ENCODE measurements at places on chromosomes 11 and 22. TPM values are rescaled to one million over a fixed set of nuclear protein-coding genes. Genes with fewer than 3 reads are reported as not detected.

DNA sequence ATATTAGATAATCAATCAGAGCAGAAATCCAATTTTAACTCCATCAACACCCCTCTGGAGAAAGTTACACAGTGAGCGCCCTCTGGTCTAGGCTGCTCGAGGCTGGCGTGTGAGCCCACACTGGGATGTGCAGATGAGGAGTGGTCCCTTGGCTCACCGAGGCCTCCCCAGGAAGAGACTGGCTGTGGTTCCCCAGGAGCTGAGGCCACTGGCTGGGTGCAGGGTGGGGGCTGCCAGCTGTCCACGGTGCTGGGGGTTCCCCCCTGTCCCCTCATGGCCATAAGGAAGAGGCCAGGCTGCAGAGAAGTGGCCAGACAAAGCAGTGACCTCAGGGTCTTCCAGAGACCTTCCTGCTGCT lies 750.7 kb downstream of the BRD1 start:
- DNase-seq: no peak

GRCh38 chr11:69297787-69298266 lies 3.9 kb downstream of the MYEOV start:
- peak; percentile 71 for DNase-seq

GRCh38 chr22:17108256-17109112 lies 12.7 kb downstream of the TMEM121B start:
- peak; percentile 47 for DNase-seq

GRCh38 chr11:20289732-20290131 lies 73.8 kb upstream of the HTATIP2 start:
- DNase-seq: no peak

DNA sequence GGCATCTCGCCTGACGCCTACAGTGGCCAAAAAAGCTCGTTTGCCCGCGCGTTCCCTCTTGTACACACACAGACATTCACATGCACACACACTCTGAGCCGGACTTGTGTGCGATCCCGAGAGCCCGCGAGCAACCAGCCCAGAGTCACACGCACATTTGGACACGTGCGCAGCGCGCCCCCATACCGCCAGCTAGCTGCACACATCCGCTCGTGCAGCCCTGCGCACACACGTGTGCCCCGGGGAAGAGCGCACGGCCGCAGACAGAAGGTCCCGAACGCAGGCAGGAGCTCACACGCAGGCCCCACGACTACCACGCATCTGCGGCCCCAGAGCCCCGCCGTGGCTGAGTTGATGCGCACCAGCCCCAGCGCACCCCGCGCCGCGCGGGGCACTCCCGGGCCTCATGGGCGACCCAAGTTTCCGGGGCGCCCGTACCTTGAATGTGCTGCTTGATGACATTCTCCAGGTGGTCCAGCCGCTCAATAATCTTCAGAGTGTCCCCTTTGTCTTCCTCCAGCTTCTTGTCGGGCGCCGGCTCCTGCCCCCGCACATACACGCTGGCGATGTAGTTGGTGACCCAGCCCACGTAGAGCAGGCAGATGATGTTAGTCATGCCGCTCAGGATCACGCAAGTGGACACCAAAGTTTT lies 758 bp downstream of the GALNT18 start:
- peak; percentile 84 for DNase-seq

DNA sequence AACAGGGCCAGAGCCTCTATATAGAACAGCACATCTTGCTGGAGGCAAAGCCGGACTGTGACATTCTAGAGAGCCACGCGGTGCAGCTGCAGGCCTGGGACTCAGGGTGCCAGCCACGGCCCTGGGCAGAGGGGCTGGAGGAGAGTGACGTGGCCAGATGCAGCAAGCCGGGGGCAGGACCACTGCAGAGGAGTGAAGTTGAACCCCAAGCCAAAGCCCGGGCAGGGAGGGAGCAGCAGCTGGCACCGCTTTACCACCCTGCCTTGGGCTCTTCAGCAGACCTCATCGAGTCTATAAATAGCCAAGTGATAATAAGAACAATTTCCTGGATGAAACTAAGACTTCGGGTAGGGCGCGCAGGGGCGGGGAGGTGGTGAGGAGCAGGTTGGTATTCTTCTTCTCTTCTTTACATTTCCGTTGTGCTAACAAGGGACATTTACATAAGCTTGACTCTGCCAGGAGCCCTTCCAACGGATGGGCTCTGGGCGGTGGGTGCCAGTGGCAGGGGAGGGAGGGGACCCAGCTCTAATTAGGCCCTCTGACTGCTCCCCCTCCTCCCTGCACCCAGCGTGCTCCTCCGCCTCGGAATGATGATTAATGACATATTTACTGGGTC lies 110.2 kb downstream of the ST3GAL4 start:
- DNase-seq: peak; percentile 84

DNA sequence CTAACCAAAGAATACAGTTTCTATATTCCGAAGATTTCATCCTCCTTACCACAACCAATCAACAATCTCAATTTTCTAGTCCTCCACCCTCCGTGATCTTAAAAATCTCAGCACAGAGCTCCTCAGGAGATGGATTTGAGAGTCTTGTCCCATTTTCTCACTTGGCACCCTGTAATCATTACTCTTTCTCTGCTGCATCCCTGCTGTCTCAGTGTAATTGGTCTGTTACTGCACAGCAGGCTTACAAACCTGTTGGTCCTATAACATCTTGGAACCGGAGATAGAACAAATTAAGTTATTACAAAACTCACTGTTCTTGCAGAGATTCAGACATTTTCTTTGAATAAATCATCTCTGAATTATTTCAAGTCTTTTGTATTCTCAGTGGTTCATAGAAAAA lies 1227.2 kb downstream of the JRKL start:
- no peak for DNase-seq

DNA sequence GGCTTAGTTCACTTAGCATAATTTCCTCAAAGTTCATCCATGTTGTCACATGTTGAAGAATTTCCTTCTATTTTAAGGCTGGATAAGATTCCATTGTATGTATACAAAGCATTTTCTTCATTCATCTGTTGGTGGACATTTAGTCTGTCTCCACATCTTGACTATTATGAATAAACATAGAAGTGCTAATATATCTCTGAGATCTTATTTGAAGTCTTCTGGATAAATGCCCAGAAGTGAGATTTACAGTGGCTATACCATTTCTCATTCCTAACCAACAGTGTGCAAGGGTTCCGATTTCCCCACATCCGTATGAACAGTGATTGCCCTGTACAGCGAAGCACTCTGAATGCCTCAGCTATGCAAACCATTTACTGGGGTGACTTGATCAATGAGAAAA lies 6.6 kb upstream of the ZFTA start:
- DNase-seq: no peak

DNA sequence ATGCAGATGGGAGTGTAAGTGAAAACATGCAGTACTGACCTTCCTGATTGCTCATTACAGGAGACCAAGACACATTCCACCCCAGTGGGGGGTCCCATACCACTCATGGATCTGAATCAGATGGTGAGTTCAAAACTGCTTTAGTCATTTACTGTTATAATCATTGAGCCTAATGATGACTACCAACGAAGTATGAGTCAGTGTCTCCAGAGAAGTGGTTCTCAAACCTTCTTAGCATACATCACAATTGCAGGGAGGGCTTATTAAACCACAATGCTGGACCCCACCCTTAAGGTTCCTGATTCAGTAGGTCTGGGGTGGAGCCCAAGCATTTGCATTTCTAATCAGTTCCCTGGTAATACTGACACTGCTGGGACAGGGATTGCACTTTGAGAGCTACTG lies 75.8 kb downstream of the CD44 start:
- peak; percentile 82 for DNase-seq

DNA sequence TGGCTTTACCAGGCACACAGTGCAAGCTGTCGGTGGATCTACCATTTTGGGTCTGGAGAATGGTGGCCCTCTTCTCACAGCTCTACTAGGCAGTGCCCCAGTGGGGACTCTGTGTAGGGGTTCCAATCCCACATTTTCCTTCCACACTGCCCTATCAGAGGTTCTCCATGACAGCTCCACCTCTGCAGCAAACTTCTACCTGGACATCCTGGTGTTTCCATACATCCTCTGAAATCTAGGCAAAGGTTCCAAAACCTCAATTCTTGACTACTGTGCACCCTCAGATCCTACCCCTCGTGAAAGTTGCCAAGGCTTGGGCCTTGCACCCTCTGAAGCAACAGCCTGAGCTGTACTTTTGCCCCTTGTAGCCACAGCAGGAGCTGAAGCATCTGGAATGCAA lies 108.1 kb downstream of the SOX6 start:
- DNase-seq: no peak

GRCh38 chr11:126817096-126817495 lies 183.5 kb downstream of the KIRREL3 start:
- DNase-seq: no peak

The CFAP300 gene
- total RNA-seq: 6.5 TPM

The MOV10L1 gene
- total RNA-seq: 0.59 TPM

The SLC35C1 gene
- 10.6 TPM for total RNA-seq

The CDCA5 gene
- 3.3 TPM for total RNA-seq

The TSPAN32 gene
- 0.59 TPM for total RNA-seq

The CD3G gene
- not detected for total RNA-seq

The MFRP gene
- total RNA-seq: not detected

The MRGPRX1 gene
- total RNA-seq: not detected

The PPME1 gene
- 18.5 TPM for total RNA-seq

The UPK3A gene
- not detected for total RNA-seq

The MUC2 gene
- total RNA-seq: not detected

The FGF19 gene
- not detected for total RNA-seq

All from osteoblast (primary cell).